Skeletal muscle cell (primary cell): ENCODE measurements at places on chromosomes 12 and 14.

DNA sequence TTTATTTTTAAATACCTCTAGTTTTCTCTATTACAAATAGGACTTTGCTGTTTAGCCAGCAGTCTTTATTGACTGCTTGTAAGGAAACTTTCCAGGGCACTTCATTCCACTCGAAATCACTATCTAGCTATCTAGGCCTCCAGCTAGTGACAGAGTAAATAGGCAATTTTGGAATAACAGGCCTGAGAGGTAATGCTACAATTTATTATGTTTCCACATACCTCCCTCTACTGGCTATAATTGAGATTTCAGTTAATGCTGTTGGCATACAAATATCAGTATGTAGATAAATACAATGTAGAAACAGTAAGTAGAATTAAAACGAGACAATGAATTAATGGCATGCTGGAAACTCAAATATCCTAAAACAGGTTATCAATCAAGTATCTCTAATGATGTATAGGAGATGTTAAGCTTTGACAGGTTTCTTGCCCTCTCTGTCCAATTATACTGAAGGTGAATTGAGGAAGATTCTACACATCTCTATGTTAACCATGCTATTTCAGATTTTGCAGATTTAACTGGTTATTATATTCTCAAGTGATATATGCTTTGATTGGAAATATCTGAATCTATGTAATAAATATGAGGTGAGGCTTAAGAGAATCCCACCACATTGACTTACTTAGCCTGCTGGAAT is 7.2 kb downstream of the DTD2 start:
- no peak for DNase-seq

- DNase-seq = no peak
Observed at GRCh38 chr12:100229036-100229635, 28.5 kb downstream of the ACTR6 start.

- no peak for DNase-seq
Observed at GRCh38 chr12:75130811-75131210, 78.8 kb downstream of the KCNC2 start.

DNA sequence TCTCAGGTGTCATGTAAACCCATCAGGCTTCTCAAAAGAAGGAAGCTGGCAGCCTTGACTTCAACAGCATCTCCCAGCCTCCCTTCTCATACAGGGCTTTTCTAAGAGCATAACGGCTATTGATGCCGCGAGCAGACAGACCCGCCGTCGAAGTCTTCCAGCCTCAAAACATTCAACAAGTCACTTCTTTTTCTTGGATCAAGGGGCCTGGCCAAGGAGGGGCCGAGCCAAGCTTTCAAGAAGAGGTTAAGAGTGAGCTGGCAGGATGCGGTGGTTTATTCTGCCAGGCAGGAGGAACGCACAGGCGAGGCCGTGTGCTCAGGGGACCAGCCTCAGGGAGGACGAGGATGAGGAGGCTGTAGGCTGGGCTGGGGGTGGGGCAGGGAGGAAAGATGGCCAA is 102.9 kb upstream of the RFLNA start:
- no peak for DNase-seq

GRCh38 chr12:124928912-124929530 is 14.6 kb upstream of the UBC start:
- no peak for DNase-seq
